ENCODE measurements at places on chromosomes 12 and 14.
A peak's percentile ranks its signal among the peaks of the same experiment; 100 is the strongest.

DNA sequence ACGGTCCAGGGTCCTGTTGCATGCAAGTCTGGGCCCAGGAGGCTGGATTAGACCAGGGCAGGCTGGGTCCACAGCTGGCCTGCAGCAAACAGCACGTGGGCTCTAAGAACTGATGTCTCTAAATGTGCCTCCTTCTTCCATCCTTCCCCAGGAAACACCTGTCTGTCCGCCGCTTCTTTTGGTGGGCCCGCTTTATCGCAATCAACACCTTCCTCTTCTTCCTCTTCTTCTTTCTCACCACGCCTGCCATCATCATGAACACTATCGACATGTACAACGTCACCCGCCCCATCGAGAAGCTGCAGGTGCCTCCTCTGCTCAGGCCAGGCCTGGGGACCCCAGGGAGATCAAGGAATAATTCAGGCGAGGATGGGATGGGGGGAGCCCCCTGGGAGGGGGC is 28.3 kb downstream of the NGB start:
- DNase-seq: no peak

GRCh38 chr14:52987514-52987913 is 36.7 kb upstream of the FERMT2 start:
- no peak for DNase-seq

- no peak for DNase-seq
Observed at GRCh38 chr12:30902001-30902400, 24.5 kb upstream of the TSPAN11 start.

- no peak for DNase-seq
Observed at GRCh38 chr12:33988197-33988805, 34.0 kb upstream of the ALG10 start.

DNA sequence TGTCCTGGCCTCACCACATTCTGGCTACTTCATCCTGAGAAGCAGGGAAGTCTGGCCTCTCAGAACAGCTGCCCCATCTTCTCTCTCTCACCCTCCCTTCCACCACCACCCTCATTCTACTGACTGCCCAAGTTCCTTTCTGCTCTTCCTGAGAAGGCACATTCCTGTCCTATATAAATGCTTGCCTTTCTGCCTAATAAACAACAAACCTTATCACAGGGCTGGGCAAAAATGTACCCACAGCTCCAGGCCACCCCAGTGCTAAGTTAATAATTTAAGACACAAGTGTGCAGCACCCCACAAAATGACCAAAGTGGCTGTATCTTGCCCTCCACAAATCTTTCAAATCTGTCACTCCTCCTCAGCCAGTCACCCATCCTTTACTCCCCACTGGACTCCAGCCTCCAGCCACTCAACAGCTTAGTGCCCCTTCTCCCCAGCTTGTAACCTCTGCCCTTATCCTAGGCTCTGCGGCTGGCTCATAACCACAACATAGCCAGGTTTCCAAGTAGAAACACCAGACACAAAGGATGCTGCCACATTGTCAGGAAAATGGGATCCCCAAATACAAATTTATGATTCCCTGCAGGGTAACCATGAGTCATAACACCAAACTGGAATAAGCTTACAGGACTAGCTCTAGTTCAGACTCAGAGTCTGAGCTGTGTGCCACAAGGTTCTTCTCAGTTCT is 15.0 kb downstream of the OXA1L start:
- no peak for DNase-seq

- no peak for DNase-seq
Observed at GRCh38 chr14:104350463-104351185, 212.2 kb downstream of the KIF26A start.

GRCh38 chr14:100317912-100318808 is 5.0 kb upstream of the SLC25A47 start:
- peak; percentile 81 for DNase-seq

DNA sequence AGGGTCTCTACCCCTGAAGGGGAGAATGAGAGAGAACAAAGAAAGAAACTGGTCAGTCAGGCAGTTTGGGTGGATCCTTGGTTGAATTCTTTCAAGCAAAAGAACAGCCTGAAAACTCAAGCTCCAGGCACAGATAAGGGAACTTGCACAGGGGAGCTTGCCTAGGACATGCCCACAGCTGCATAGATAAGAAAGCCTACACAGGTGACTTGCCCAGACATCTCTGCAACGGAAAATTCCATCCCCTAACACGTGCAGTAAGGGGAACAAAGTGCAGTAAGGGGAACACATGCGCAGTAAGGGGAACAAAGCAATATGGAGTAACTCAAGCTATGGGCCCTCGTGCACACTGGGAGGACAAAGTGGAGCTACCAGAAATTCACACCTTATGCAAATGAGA is 540.1 kb upstream of the MIS18BP1 start:
- no peak for DNase-seq

DNA sequence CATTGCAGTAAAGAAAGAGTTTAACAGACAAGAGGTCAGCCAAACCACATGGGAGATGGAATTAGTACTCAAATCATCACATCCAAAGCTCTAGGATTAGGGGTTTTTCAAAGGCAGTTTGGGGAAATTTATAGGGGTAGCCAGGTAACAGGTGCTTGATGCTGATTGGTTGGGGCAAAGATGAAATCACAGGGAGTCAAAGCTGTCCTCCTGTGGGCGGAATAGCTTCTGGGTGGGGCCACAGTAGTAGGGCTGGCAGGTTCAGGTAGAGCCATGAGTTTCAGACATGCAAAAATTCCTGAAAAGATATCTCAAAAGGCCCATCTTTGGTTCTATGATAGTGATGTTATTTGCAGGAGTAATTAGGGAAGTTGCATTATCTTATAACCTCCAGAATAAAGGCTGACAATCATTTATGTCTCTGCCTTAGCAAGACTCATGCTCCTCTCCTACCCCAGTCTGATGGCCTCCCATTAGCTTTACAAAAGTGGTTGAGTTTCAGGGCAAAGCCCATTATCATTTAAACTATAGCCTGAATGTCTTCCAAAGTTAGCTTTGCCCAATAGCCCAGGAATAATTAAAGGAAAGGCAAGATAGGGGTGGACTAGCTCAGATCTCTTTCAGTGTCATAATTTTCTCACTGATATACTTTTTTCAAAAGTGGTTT is 42.1 kb upstream of the CNTN1 start:
- no peak for DNase-seq

DNA sequence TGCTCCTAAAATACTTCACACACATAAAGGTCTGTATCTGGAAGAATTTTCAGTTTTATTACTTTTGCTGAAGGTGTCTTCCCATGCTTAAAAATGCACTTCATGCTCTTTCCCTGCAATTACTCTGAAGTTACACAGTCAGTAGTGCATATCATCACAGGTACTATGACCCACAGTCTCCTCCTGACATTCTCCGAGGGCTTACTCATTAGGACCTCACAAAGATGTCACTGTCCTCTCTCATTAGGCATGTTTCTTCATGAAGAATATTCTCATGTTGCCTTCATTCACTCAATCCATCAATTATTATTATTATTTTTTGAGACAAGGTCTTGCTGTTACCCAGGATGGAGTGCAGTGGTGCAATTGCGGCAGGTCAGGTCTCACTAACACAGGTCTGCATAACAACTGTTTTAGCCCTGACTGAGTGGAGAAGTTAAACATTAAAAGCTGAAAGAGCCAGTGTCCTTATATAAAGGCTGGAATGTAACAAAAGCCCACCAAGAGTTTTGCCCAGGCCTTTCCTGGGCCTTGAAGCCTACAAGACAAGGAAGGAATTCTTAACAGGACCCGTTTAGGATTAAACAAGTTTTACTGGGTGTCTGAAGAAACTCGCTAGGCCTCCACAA is 119.5 kb upstream of the WSCD2 start:
- no peak for DNase-seq

GRCh38 chr12:33834672-33835071 is 187.6 kb upstream of the ALG10 start:
- no peak for DNase-seq

DNA sequence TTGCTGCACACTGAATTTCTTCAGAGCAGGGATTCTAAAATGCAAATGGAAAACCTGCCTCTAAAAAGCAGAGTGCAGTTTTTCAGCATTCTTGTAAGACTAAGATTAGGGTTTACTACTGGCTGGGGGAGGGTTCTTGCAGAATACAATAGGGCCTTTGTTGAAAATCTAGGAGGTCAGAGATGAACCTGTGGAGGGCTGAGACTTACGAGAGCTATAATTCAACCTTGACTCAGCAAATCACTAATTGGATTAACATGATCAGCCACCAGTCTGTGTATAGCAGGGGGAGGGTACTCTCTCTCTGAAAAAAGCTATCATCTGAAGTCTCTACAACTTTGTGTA is 92.6 kb upstream of the HIF1A start:
- DNase-seq: no peak

DNA sequence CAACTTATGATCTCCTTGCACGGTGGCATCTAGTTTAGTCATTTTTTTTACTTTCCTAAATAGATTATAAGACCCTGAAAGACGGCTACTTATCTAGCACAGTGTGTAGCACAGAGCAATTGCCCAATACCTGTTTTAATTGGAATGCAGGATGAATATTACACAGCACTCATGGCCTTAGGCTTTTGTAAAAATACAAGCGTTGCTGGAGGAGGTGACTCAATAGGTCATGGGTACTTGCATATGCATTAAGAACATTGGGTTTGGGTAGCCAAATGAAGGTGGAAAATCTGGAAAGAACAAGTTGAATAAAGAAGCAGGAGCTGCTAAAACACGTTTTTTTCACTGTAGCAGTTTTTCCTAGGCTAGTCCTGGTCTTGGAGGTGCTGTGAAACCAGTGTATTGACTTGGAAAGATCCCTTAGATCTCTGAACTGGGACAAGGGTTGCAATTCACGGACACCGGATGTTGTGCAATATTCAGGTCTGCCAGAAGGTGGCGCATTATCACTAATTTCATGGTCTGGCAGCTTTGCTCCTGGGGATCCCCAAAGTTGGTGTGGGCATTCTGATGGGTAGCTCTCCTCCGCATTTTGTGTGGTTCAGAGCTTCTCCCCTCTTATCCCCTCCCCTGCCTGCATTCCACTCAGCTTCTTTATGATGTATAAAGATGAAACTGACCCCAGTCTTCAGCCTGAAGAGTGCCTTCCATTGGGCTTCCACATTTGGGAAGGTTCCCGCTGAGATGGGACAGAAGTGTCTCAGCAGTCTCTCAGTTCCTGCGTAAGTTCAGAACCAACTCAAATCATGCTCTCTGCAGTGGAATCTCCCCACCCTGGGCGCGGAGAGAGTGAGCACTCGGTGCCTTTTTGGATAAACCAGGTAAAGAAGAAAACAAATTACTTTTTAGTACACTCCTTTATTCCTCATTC is 278.3 kb downstream of the NRXN3 start:
- DNase-seq: peak; percentile 57

DNA sequence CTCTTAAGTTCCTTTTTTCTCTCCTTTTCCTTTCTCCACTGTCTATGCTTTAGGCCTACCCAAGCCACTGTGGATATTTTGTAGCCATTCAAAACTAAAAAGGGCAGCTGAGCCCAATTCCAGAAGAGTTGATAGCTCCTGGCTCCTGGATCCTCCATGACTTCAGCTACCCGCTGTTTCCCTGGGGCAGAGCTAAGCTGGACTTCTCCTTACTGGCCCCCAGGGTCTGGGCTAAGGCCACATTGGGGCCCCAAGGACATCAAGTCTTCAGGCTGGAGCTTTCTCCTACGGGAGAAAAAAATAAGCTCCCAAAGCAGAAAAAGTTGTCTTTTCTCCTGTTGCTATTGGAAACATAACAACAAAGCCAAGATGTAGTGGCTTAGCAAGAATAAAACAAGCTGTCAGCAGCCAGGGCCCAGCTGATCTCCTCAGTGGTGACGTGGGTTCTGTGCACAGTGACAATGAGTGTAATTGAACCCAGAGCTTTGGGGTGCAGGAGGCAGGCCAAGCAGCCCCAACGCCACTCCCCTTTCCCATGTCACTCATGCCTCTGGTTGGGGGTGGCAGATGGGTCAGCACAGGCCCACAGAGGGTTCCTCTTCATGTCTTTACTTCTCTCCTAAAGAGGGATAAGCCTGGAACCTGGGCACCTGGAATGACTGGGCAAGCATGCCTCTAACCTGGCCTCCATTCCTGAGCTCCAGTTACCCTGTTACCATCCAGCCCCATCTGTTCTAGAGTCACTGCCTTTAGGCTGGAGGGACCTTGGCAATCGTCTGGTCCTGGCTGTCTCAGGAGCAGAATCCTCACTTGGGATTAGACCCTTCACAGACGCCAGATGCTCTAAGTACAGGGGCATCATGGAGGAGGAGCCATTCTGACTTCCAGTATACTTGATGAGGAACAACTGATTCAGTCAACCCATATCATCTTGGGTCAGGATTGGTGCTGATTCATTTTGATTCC is 171.2 kb downstream of the ZFP36L1 start:
- no peak for DNase-seq

DNA sequence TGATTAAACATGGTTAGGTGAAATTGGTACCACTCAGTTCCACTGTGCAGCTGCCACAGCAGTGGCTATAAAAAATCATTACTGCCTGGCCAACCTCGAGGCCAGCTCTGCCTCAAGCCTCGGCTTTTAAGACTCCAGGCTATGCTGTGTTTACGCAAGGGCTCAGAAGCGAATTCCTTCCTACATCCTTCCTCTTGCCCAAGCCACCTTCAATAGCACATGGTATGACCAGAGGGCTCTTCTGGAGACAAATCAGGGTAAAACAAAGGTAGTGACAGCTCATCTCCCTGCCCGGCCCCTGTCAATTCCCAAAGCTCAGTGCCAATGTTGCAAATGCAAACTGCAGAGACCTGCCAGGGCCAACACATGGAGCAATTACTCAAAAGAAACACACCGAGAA is 31.9 kb downstream of the NUAK1 start:
- no peak for DNase-seq

GRCh38 chr12:97461553-97461952 is 1.1 kb upstream of the RMST start:
- no peak for DNase-seq

DNA sequence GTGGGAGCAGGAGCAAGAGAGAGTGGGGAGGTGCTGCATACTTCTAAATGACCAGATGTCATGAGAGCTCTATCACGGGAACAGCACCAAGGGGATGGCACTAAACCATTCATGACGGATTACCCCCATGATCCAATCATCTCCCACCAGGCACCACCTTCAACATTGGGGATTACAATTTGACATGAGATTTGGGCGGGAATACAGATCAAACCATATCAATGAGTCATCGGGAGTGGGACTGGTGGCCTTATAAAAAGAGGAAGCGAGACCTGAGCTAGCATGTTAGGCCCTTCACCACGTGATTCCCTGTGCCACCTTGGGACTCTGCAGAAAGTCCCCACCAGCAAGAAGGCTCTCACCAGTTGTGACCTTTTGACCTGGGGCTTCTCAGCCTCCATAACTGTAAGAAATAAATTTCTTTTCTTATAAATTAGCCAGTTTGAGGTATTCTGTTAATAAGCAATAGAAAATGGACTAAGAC is 28.7 kb downstream of the COX8C start:
- DNase-seq: no peak

Measured in stimulated activated CD4-positive, alpha-beta T cell treated with anti-CD3 and anti-CD28 coated beads, Interleukin-15, amount 100 ng/mL, for 24 hours (primary cell).